ENCODE measurements at places on chromosomes 11 and 22.

DNA sequence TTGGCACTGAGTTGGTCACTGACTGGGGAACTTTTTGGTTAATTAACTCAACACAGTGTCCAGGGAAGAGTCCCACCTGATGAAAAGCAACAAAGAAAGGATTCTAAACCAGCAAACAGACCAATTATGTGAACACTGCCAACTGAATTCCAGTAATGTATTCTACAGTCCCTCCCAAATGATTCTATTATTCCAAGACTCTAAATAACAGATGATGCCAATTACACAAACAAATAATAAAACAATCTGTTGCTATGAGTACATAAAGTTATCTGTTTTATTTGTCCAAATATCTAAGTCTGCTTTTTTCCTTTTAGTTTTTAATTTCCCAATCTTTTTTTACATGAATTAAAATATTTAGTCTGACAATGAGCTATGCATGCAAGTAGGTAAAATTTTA lies 98.3 kb upstream of the TP53AIP1 start:
- no peak for DNase-seq

DNA sequence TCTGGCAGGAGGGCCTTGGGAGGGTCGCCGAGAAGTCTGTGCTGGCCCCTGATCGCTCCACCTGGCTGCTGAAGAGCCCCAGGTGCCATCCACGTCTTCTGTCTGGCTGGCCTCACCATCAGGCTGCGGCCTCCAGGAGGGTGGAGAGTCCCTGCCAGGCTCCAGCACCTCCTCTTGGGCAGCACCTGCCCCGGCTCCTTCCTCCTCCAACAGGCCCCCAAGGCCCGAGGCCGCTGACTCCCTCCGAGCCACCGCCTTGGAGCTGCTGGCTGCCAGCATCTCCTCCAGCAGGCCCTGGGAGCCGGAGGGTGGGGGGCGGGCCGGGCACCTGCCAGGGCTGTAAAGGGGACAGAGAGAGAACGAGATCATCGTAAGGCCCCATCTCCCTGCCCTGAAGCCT lies 22.3 kb downstream of the TNKS1BP1 start:
- no peak for DNase-seq

GRCh38 chr11:90669094-90669493 lies 446.2 kb upstream of the CHORDC1 start:
- DNase-seq: no peak

- no peak for DNase-seq
Observed at GRCh38 chr11:22927793-22928192, 67.5 kb upstream of the CCDC179 start.

GRCh38 chr11:134155946-134156865 lies 67.6 kb downstream of the NCAPD3 start:
- DNase-seq: no peak

DNA sequence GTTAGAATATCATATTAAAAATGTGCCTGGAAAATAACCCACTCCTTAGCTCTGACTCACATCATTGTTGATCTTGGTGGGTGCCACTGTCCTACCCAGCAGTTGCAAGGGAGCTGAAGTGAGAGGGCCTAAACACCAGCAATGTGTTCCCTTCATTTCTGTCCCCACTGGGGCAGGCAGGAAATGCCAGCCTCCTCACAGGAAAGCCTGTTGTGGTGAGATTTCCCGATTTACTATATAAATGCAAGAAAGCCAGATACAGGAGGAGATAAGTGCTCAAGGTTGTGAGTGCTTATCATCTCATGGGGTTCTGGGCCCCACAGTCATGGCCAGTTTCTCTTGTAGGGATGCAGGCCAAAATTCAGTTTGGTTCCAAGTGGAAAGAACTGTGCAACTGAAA lies 15.8 kb upstream of the FLI1 start:
- DNase-seq: no peak

GRCh38 chr11:131465746-131466145 lies 95.3 kb downstream of the NTM start:
- DNase-seq: no peak

- no peak for DNase-seq
Observed at GRCh38 chr11:68040101-68040956, 1.5 kb downstream of the TCIRG1 start.

GRCh38 chr11:78656327-78656726 lies 81.7 kb upstream of the NARS2 start:
- no peak for DNase-seq

GRCh38 chr22:32531931-32532819 lies 57.6 kb downstream of the FBXO7 start:
- no peak for DNase-seq

- peak; percentile 54 for DNase-seq
Observed at GRCh38 chr11:73295241-73295995, 12.7 kb upstream of the ARHGEF17 start.

DNA sequence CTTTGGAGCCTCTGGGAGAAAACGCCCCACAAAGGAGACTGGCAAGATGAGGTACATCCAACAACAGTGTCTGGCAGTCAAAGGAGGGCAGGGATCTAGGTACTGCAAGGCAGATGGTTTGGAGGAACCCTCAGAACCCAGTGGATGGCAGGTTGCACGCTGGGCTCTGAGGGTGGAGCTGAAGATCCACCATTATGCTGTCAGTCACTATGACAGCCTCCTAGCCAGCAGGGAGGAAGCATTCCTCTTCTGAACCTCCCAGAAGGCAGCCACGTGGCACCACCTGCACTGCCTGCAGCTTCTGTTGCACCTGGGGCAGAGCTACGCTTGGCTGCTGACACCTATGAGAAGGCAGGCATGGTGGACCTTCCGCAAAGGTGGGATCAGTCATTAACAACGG lies 40.2 kb downstream of the HTR3A start:
- no peak for DNase-seq

- no peak for DNase-seq
Observed at GRCh38 chr11:3830730-3831129, 10.0 kb downstream of the RHOG start.

- DNase-seq: no peak
Observed at GRCh38 chr11:101083335-101083734, 46.3 kb downstream of the PGR start.

DNA sequence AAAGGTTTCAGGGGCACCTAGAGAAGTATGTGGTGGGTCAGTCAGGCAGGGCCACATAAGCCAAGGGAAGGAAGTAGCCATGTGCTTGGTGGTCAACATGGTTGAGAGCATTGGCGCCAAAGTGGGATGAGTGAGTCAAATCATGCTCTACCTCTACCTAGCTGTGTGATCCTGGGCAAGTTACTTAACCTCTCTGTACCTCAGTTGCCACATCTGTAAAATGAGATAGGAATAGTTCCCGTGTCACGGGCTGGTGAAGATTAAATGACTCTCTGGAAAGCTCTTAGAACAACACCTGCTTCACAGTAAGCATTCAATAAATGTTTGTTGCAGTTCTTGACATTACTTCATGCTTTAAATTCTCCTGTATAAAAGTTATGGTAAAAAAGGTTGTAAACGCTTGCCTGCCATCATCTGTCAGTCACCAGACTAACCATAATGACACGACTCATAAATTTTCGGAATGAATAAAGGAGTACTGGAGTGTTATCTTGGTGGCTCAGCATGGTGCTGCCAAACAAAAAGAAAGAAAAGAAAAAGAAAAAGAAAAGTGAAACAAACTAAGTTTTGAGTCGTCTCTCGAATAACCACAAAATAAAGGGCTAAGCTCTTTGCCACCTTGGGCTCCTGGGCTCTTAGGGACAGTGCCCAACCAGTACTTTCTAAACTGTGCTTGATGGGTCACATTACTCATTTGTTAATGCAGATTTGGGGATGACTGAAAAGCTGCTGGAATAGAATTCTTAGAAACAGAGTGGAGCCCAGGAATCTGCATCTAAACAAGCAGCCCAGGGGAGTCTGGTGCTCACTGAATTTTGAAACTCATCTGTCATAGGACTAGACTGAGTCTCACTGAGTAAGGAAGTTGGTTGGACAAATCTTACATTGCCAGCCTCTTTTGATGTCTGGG lies 107.6 kb downstream of the LDLRAD3 start:
- DNase-seq: no peak

DNA sequence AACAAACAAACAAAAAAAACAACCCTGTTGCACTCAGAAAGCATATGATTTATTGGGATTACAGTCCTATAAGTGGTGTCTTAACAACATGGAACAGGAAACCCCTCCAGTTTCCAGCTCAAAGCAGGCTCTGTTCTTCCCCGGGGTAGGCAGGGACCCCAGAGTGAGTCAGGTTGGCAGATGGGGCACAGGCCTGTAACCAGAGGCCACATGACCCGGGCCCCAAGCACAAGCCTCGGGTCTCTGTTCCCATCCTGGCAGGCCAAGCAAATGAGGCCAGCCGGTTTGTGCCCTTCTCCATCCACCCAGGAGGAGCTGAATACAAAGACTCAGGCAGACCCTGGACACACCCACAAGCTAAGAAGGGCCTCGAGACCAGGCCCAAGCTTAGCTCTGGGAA lies 75.8 kb downstream of the NAT10 start:
- DNase-seq: no peak

DNA sequence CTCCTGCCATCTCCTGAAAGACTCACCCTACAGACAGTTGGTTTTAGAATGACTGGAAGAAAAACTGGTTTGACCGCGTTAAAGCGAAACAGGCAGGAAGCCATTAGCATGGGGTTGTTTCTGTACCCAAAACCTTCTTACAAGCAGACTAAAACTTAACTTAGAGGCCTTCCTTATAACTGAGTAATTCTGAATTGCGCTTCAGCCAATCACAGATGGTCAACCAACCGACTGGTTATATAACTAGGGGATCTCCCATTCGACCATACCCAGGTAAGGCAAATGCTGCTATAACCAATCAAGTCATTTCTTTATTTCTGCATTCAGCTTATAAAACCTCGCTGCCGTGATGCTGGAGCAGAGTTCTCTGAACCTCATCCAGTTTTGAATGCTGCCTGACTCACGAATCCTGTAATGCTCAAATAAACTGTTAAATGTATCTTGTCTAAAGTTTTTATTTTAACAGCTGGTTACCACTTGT lies 87.8 kb upstream of the DRD2 start:
- DNase-seq: no peak

GRCh38 chr11:66462911-66463310 lies 3.8 kb upstream of the PELI3 start:
- DNase-seq: no peak

GRCh38 chr11:11173316-11174025 lies 179.6 kb downstream of the CSNK2A3 start:
- DNase-seq: no peak

- DNase-seq: no peak
Observed at GRCh38 chr11:6733326-6734275, 38.2 kb downstream of the OR2AG2 start.

DNA sequence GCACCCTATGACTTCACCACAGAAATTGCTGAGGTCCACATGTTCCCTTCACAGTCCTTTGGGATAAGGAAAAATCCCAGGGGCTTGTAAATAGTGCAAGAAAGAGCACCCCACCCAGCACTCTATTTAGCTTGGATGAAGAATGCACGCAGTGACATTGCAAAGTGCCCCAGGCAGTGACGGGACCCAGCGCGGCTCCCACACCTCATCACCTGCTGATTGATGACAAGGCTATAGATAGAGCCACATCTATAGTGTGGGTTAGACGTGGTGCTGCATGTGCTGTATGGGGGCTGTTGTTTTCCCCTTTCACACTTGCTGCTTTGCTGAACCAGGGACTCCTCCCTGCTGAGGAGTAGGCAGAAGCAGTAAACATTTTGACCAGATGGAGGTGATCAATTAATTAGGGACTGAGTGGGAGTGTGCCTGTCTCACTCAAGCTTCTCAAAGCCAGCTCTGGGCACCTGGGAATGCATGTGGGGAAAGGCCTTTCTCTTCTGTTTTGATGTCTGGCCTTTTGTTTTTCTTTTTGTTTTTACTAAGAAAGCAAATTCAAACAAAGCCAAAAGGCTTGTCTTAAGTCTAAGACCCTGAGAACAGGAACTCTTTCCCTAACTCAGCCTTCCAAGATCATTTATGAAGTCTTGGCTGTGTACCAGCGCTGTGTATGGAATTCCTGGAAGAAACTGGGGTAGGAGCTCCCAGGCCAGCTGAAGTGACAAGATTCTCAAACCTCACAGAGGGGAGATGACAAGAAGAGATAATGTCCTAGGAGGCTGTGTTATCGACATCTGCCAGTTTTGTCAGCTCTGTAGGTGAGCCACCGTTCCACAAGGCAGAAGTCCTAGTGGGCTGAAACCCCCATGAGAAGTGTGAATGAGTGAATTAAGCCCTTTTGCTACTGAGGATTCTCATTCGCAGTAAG lies 219.7 kb downstream of the BARX2 start:
- no peak for DNase-seq

All from stimulated activated CD8-positive, alpha-beta memory T cell treated with anti-CD3 and anti-CD28 coated beads, Interleukin-7, amount 100 ng/mL, for 4 hours (primary cell).